ENCODE measurements at places on chromosomes 5 and 9.

DNA sequence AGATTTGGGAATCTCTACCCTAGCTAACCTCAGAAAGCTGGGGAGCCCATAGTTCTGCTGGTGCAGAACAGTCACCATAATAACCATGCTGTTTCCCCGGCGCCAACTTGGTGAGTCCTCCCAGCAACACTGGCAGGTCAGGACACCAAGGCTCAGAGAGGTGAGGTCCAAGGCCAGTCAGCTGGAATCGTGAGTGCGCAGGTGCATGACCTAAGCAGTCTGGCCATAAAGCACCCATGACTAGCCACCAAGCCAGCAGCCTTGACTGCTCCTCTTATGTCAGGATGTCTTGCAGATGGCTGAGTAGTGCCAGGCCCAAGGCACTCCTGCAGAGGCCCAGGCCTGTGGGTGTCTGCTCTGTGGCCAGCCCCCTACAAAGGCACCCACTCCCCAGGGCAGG is 2.6 kb downstream of the RNF44 start:
- DNase-seq, result no peak

- no peak for DNase-seq
Observed at GRCh38 chr9:110110154-110110553, 97.8 kb downstream of the C9orf152 start.

DNA sequence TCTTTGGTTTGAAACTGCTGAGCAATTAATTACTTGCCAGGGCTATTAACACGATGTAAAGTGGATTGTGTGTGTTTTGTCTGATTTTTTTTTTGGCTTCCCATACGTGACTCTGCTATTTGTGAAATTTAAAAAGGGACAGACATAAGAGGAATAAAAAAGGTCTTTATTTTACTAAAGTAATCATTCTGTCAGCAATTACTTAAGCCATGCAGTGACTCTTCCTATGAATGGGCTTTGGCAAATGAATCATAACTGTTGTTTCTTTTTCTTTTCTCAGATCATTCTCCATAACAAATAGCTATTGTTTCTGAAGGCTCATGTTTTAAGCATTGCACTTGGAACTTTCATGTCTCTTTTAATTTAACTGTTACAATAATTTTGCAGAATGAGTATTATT is 461.3 kb upstream of the RORB start:
- DNase-seq, result no peak

- no peak for DNase-seq
Observed at GRCh38 chr9:85949586-85950335, 8.8 kb downstream of the NAA35 start.

- no peak for DNase-seq
Observed at GRCh38 chr5:172115541-172115982, 72.5 kb downstream of the STK10 start.

Data from stimulated activated CD8-positive, alpha-beta memory T cell treated with anti-CD3 and anti-CD28 coated beads, Interleukin-15, amount 100 ng/mL, for 24 hours (primary cell).